ENCODE measurements at places on chromosomes 6 and 20.

DNA sequence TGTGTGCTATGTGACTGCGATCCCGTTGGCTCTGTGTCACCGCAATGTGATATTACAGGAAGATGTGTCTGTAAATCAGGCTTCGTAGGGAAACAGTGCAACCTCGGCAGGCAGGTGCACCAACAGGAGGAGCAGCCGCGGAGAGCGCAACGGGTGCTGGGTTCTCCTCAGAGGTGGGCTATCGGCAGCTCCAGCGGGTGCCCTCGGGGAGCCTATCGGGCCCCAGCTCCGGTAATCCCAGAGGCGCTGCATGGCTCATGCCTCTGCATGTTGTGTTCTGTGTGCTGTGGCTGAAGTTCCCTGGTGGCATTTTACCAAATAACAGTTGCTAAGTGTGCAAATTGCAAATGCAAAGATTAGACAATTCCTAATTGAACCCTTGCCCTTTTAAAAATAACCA, 409.9 kb downstream of the LAMA2 start:
- DNase-seq = peak; percentile 12

DNA sequence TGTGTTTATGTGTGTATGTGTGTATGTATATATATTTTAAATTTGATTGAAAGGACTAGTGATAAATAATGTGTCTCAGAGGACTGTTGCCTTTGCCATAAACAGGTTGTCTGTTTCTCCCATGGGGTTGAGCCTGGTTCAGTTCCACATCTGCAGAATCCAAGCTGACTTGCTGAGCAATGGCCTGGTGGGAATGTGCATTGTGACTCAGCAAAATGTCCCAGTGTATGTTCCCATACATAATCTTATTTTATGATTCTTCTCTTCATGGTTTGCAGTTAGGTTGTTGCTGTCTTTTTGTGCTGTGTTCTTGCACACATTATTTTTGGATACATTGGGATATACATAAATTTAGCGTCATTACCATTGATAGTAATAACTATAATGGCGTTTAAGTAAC, 115.6 kb upstream of the SLC24A3 start:
- no peak for DNase-seq

- DNase-seq = peak; percentile 67
Observed at GRCh38 chr6:20217324-20217855, 5.1 kb upstream of the MBOAT1 start.

DNA sequence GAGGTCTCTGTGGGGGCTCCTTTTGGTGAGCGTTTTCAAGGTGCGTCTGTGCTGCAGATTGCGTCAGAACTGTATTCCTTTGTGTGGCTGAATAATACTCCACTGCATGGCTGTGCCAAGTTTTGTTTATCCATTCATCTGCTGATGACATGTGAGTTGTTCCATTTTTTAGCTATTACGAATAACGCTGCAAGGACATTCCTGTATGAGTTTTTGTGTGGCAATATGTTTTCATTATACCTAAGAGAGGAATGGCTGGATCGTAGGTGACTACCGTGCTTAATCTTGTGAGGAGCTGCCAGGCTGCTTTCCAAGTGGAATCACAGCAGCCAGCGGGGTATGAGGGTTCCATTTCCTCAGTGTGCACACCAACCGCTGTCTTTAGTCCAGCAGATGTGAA, 1.1 kb upstream of the DACT2 start:
- DNase-seq = no peak

DNA sequence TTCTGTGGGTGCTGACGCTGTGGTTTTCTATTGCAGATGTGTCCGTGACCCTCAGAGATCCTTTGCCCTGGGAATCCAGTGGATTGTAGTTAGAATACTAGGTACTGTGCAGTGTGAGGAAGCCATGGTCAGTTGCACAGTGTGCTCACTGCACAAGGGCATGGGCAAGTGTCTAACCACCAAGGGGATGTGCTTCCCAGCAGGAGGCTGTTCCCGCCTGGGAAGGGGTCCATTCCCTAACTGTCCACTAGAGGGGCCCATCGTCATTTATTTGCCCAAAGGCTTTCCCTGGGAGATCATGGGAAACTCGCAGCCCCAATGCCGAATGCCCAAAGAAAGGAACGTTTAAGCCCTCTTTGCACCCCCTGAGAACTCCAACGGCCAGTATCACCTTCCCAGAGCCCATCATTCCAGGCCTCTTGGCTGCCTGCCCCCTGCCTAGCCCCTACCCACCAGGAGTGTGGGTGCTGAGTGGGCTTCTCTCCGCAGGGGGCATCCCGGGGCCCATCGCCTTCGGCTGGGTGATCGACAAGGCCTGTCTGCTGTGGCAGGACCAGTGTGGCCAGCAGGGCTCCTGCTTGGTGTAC, 26.2 kb downstream of the SLCO4A1 start:
- peak; percentile 64 for DNase-seq

DNA sequence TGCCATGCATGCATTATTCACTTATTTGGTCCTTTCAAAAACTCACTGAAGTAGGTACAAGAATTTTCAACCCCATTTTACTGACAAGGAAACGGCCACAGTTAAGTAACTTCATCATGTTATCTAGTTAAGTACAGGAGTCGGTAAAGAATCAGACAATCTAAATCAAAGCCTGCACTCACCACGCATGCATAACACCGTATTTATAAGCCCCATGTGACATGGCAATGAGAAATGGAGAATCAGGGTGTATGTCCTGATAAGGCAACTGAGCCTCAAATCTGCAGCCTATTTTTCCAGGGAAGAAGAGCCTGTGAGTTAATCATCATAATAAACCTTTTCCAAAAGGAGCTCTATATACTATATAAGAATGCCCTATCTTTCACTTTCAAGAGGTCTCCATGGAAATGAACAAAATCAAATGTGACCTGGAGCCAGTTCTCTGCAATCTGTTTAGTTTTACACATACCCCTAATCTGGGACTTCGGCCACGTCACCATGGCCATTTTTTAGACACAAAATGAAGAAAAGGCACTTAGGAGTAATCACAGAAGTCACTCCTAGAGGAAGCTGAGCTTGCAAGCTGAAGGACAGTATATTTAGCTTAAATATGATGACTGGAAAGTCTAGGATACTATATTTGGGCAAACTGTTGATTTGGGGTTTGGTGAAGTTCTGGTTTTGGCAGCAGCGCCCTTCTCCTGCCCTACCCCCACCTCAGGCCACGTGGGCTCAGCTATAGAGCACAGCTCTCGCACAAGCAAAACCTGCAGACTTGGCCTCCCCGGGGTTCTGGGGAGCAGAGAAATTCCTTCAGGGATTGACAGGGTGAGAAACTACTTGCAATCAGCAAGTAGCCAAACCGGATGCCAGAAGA, 19.2 kb downstream of the TRAM2 start:
- DNase-seq = no peak

DNA sequence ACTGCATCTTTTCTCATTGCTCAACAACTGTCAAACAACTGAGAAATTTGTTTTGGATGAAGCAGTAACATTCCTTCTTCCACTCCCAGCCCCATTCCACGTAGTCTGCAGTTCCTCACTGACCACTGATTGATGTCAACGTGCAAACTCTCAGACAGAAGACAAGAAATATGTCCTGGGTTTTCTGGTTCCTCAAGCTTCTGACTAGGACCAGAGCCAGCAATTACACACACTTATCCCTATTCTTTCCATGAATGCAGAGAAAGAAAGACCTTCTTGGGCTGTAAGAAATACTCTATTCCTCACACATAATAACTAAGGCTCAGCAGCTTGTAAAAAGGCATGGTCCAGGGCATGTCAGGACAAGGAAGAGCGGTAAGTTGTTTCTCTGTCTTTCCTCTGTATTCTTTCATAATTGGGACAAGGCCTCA, 790.1 kb upstream of the SLC35B3 start:
- DNase-seq = peak; percentile 1

GRCh38 chr6:43113431-43114260, 37.5 kb downstream of the PTK7 start:
- no peak for DNase-seq

DNA sequence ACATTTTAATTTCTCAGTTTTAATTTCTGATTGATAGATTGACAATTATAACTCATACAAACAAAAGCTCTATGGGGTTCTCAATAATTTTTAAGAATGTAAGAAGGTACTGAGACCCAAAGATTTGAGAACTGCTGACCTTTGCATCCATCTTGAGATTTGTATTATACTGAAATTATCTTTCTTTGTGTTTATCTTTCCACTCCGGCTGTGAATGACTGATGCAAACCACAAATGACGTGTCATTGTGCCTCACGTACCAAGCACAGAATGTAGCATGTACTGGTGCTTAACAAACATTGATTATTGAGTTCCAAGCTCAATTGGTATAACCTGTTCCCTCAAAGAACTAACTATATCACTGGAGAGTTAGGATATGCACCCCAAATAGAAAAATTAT, 152.1 kb upstream of the SMLR1 start:
- DNase-seq = no peak

- peak; percentile 88 for DNase-seq
Observed at GRCh38 chr20:59032713-59033059, 551 bp upstream of the ATP5F1E start.

- DNase-seq = peak; percentile 99
Observed at GRCh38 chr6:26123947-26124780, 36.9 kb downstream of the HFE start.

DNA sequence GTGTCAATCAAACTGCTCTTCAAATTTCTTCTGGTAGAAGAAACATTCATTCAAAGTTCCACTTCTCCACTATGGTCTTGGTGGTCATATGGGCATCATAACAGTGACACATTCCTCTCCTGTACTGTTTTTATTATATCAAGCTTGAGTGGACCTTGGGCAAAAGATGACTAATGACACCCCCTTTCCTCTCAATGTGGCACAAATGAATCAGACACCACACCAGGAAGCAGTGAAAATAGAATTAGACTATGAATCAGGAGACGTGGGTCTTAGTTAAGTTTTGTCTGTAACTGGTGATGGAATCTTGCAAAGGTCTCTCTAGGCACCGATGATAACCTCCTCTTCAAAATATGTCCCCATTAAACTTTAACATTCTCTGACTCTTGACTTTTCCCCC, 9.0 kb upstream of the NRSN1 start:
- DNase-seq = no peak

- no peak for DNase-seq
Observed at GRCh38 chr6:118198746-118199145, 291.7 kb downstream of the SLC35F1 start.

- peak; percentile 62 for DNase-seq
Observed at GRCh38 chr6:36373368-36374019, 14.0 kb downstream of the ETV7 start.

- no peak for DNase-seq
Observed at GRCh38 chr6:154649721-154650120, 83.5 kb upstream of the SCAF8 start.

DNA sequence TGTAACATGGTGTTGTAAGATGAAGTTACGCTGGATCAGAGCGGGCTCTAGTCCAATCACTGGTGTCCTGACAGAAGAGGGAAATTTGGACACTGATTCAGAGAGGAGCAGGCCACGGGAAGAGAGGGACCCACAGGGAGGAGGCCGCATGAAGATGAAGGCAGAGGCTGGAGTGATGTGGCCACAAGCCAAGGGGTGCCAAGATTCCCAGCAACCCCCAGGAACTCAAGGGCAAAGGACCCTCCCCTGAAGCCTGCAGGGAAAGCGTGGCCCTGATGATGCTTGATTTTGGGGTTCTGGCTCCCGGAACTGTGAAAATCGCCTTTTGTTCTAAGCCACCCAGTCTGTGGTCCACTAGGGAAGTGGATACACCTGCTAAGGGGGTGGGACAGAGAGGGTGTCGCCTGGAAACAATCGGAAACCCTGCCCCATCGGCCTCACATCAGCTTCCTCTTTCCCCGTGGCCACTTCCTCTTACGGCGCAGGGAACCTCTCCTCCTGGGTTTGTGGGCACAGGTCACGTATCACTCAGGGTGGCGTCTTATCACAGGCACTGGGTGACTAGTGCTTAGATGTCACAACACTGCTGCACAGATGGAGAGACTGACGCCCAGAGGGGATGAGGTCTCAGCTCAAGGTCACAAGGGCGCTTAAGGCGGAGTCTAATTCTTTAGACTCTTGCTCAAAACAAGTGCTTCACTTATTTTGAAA, 58.0 kb downstream of the SULF2 start:
- DNase-seq = no peak

GRCh38 chr6:47977314-47977713, 133.7 kb downstream of the PTCHD4 start:
- no peak for DNase-seq

GRCh38 chr6:37667050-37667814, 30.5 kb downstream of the MDGA1 start:
- no peak for DNase-seq

- DNase-seq = no peak
Observed at GRCh38 chr6:161210857-161211256, 63.0 kb downstream of the AGPAT4 start.

- DNase-seq = no peak
Observed at GRCh38 chr6:29968905-29969304, 26.6 kb downstream of the HLA-A start.

GRCh38 chr6:125549202-125549884, 200.1 kb upstream of the HEY2 start:
- no peak for DNase-seq

- DNase-seq = no peak
Observed at GRCh38 chr20:21433329-21433890, 36.1 kb upstream of the NKX2-4 start.

DNA sequence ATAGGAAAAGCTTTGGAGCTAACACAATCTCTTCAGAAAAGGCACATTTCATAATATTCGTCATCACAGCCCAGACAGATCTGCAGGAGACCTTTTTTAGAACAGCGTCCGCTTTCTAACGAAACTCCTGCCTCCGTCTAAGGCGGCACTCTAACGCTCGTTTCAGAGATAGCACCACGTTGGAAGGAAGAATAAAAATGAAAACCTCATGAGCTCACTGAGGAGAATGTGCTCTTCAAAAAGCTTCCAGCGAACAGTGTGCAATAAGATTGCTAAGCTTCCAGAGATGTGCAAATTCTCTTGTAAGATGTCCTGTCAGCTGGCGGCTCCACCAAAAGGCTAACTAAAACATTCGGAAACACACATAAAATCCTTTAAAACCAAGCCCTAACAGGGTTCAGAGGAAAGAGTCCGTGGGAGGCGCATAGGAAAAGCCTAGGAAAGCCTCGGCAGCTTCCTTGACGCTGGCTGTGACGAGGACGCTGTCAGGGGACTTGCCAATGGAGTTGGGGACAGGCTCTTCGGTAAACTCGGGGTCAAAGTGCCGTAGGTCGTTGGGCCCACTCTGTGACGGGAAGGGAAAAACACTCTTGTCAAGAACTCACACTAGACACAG, 117.6 kb upstream of the SLC2A12 start:
- DNase-seq = no peak

GRCh38 chr6:52360028-52360427, 1.9 kb upstream of the PAQR8 start:
- DNase-seq = no peak

DNA sequence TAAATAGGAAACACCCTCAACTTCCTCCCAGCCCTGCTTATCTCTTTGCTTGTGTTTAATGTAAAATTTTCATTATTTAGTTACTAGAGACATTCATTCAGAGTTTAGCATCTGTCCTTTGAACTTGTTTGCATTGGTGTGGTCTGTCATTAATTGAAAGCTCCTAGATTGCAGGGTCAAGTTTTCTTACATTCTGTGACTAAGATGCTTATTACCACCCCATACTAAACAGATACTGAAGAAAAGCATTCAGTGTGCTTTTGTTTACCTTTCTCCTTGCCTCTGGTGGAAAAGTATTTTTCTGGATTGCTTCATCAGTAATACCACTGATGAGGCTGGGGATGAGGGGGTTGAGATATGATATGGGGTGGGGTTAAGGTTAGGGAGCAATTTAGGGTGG, 199.0 kb downstream of the SAMD5 start:
- DNase-seq = no peak

Data from NCI-H1105 treated with DMSO at 0.1 percent for 48 hours (cell line).